ENCODE measurements at places on chromosomes 12 and 14.

DNA sequence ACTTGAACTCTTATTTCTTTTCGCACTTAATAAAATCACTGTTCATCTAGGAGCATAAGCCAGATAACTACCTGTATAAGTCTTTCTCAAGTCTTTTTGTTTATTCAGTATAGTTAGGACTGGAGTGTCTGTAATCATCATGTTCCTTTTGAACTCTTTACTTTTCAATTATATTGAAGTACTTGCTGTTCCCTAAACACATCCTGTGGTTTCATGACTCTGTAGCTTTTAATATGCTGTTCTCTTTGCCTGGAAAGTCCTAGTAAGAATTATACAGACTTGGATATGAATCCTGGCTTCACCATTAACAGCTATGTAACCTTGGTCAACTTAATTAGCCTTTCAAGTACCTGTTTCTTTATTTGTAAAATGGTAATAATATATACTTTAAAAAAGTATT, 88.2 kb downstream of the CCDC91 start:
- DNase-seq: no peak

GRCh38 chr14:78848234-78848820, 678.2 kb downstream of the NRXN3 start:
- peak; percentile 51 for DNase-seq

DNA sequence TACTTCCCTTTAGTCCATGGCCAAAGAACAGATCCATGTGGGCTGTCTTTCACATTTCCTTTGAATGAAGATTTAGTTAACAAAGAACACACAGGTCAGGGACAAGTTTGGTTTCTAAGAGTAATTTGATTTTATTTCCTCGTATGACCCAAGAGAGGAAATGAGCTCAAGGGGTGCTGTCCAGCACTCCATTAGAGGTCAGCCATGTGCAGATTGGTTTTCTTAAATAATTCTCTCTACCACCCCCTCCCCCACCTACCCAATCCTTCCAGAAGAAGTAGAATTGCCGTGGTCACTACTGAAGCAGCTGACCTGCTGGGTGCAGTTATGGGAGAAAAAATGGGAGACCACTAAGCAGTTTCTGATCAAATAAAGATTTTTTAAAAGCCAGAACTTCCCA, 13.9 kb upstream of the OAS1 start:
- DNase-seq: no peak

DNA sequence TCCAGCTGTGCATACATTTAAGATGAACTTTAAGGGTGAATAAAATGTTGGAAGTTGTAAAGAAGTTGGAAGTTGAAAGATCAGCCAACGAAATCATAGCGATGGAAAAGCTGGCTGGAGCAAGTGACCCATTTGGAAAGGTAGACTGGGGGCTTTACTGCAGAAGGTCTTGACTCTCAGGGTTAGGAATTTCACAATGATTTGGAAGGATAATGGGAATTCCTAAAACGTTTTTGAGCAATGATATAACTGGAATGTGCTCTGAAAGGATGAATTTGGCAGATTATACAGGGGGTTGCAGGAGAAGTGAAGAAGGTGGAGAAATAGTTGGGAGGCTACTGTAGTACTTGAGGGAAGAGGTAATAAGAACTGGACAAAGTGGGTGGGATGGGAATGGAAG, 27.4 kb downstream of the EMP1 start:
- DNase-seq: no peak

DNA sequence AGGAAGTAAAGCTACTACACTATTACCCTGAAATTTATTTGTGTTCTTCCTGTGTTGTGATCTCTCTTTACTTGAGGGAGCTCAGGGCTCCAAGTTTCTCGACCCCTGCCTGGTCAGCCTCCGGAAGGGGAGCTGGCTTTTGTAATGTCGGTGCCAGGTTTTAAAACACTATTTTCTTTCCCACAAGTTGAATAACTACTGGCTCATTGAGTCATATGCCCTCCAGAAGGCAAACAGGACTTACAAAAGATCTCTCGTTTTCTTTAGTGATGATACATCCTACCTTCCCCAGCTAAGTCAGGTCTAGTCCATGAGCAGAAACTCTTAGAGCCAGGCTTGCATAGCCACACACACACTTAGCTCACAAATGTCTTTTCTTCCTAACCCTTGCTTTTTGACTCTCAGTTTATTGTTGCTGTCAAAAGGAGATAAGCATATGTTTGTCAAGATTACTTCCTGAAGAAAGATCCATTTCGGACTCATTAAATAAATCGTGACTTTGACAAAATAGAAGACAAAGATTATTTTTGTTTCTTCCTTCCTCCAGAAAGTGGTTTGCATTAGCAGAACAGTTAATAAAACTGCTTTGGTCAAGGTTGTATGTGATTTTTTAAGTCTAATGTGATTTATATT, 209.8 kb upstream of the FLRT2 start:
- DNase-seq: peak; percentile 25

DNA sequence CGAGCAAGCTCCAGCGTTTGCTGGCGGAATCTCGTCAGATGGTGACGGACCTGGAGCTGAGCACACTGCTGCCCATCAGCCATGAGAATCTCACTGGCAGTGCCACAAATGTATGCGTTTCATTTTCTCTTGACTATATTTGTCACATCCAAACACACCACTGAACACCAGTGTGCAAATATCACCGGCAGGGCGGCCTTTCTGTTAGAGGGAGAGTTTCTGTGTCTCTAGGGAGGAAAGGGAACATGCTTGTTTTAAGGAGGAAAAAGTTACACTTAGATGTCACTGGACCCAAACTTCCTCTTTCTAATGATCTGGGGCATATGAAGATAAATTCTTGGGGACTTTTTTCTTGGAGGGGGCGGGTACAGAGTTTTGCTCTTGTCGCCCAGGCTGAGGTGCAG, 21.9 kb upstream of the HIP1R start:
- no peak for DNase-seq

DNA sequence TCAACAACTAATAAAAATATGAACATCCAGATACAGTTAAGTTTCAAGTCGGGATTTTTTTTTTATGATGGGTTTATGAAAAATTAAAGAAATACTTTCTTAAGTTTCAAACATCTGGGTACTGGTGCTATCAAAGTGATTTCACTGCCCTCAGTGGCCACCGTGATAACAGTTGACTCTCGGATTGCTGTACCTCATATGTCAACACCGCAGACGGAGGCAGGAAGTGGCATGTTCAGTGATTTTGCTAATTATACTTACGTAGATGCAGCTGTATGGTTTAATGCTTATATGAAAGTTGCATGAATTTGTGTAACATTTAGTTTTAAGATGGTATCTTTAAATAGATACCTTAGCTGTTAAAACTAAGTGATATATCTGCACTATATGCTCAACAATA, 20.8 kb upstream of the FBLN5 start:
- no peak for DNase-seq

DNA sequence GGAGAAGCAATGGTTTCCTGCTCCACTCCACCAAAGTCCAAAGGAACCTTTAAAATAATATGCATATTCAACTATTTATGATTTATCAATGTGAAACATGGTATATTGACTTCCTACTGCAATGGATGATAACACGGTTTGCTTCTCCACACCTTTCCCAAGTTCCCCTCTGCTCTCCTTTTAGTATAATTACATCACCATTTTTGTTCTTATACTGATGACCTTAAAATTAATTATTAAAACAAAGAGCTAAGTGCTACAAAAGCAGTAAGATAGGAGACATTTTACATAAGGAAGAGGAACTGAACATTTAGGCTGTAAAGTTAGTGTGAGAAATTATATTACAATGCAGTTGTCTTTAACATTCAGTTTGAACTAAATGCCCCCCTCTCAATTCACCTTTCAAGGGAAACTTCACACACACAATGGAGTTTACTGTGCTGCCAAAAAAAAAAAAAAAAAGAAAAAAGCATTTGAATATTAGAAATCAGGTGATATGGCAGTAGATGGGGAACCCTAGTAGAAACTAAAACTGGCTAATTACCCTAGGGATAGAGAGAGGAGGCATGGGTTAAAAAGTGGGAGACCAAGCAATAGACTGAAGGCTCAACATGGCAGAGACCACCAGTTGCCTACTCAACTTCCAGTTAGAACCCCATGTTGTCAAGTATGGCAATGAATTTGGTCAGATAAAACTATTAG, 37.1 kb upstream of the STK38L start:
- no peak for DNase-seq

- DNase-seq: no peak
Observed at GRCh38 chr14:96752594-96752993, 44.6 kb upstream of the VRK1 start.

DNA sequence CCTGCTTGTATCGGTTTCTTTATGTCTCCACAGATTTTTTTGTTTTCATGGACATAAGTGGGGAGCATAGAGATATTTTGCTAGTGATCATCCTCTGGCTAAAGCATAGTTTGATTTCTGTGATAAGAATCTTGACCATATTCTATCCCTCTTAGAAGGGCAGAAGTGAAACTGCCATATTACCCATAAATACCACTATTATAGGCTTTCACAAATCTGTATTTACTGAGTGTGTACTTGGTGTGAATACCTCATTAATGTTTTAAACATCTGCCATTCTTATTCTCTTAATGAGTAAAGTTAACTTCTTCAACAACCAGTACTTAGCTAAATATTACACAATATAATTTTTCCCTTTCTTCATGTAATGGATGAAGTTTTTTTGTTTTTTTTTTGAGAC, 16.1 kb downstream of the WNK1 start:
- DNase-seq: no peak
